ENCODE measurements at places on chromosomes 5 and 9.

GRCh38 chr5:43168175-43168574 is 23.9 kb upstream of the NIM1K start:
- no peak for DNase-seq

DNA sequence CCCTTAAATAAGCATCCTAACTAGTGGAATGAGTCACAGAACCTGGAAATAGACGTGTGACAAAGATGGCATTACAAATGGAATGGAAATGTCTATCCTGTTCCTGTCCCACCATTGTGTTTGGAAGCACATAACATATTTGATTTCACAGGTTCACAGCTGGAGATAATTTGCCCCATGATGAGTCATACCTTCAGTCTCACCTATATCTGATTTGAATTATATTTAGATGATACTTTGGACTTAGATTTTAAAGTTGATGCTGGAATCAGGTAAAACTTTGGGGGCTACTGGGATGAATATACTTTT is 92.5 kb downstream of the CEMIP2 start:
- DNase-seq: no peak

DNA sequence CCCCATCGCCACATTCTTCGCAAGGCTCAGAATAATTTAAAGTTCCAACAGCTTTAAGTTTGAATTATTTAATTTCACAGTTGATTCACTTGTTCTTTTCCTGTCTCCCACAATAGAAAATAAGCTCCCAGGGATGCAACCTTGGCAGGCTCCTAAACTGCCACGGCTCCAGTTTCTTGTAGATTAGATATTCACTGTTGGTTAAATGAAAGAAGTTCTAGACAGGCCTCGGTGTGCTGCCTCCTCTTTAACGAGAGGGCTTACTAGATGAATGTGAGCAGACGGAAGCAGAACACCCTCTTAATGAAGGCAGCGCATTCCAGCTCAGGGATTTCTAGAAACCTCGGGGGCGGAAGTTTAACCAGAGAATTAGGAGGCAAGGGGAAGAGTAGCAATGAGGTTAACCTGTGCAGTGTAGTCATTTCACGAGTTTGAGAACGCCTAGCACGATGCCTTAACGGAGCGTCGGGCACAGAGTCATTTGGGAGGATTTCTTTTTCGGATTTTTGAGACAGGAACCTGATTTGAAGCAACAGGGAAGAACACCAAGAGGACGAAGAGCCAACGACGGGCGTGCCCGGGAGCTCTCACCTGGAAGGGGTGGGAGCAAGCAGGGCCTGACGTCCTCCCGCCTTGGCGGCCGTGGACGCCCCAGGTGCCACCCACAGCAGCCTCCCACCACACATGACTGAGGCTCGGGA is 637 bp upstream of the SMC5 start:
- DNase-seq: no peak

- no peak for DNase-seq
Observed at GRCh38 chr5:54146390-54146789, 164.0 kb downstream of the ARL15 start.

- DNase-seq: no peak
Observed at GRCh38 chr5:21070858-21071257, 1082.9 kb upstream of the CDH18 start.

DNA sequence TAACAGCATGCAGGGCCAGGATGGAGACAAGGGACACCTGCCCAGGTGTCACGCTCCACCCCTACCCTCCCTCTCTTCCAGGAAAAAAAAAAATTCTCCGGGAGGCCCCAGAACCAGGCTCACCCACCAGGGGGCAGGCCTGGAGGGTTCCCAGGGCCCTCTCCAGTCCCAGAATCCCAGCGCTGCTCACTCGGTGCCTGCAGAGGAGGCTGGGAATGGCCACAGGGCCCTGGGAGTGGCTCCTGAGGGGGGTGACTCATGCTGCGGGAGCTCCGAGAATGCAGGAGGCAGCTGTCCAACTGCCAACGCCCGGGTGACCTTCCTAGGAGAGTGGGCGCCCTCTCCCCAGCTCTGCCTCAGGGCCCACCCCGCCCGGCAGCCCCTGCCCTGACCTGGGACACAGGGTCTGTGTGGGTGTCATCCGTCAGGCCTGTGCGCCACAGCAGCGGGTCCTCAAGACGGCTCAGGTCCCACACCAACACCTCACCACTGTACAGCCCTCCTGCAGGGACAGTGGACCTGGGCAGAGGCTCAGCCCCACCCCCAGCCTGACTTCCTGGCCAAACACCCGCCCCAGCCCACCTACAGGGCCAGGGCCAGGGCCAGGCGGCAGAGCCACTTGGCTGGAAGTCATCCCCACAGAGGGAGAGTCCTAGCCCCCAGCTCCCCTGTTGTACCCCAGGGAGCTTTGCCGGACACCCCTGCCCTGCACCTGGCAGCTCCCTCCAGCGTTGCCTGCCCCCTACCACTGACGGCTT is 21.2 kb downstream of the DYNC2I2 start:
- no peak for DNase-seq

DNA sequence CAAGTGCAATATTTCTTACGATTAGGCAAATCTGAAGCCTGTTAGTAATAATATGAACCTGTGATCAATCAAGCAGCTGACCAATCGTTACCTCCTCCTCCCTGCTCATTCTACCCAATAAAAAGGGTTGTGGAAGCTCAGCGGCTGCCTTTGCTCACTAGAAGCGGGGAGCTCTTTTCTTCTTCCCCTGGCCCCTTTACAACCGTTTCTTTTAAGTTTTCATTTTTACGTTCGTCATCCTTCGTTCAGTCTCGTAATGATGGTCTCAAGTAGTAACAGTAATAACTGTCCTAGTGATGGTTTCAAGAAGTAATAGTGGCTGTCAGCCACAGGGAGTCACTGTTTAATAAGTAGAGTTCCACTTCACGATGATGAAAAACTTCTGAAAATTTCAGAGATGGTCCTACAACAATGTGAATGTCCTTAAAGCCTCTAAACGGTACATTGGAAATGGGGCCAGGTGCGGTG is 6.2 kb downstream of the UGT3A2 start:
- no peak for DNase-seq

DNA sequence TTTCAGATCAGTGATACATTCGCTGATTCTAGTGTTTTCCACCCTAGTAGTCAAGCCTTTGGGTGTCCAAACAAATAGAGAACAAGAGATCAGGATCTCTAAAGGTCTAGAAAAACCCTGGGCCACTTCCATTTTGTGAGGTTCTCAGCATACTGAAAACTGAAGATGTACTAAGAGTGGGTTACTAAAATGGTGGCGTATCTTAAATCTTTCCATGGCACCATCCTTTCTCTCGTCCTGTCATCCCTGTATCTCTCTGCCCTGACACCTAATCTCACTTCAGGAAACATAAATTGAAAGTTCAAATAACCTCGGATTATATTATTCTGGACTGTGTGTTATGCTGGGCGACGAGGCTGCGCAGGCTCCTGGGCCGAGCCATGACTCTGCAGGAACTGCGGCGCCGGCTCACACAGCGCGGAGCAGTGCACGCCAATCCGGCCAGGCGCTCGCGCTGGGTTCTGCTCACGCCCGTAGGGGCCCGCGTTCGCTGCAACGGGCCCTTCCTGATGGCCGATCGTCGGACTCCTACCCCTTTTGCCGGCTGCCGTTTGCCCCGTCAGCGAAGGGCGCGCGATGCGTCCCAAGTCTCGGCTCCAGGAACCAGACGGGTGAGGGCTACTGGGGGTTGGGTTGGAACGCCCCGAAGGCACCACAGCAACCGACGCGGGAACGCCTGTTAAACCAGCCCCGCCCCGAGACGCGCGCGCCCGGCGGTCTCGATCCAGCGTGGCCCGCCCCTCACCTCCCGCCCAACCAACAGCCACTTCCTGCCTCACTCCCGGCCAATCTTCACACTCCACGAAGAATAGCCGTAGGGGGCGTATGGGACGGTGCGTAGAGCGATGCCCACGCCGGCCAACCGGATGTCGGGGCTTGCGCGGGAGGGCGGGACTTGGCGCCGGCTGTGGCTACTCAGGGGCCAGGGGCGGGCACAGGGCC is 503 bp upstream of the CANX start:
- peak; percentile 99 for DNase-seq
